GM20000 (cell line): ENCODE measurements at places on chromosomes 5 and 9.

GRCh38 chr5:81424728-81425127 is 30.8 kb upstream of the ACOT12 start:
- DNase-seq, result no peak

GRCh38 chr5:164009621-164010020 is 504.2 kb downstream of the MAT2B start:
- DNase-seq, result no peak

- DNase-seq, result no peak
Observed at GRCh38 chr9:134830926-134831720, 49.5 kb upstream of the FCN2 start.

GRCh38 chr9:120966013-120966369 is 39.4 kb upstream of the TRAF1 start:
- no peak for DNase-seq

- no peak for DNase-seq
Observed at GRCh38 chr5:132486318-132487094, 4.1 kb downstream of the IRF1 start.
